ENCODE measurements at places on chromosomes 6 and 20.

- DNase-seq: no peak
Observed at GRCh38 chr6:45877970-45878590, 137.6 kb downstream of the CLIC5 start.

- DNase-seq: no peak
Observed at GRCh38 chr20:50412069-50412468, 98.1 kb upstream of the PTPN1 start.

DNA sequence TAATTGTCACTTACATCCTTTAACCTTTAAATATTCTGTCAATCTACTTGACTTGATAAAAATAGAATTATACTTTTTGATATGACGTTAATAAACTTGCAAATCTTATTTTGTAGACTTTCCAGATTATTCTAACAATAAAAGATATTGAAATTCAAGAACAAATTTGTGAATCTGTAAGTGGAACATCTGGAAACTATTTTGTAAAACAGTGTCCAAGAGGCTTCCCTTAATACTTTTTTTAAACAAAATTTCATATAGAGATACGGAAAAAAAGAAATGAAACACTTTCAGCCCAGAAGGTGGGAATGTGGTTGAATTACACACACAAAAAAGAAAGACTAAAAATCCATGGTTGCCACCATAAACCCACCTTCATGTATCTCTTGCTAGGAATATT, 174.4 kb downstream of the COL19A1 start:
- DNase-seq: no peak

- DNase-seq: peak; percentile 23
Observed at GRCh38 chr6:132279592-132280139, 121.6 kb downstream of the MOXD1 start.

DNA sequence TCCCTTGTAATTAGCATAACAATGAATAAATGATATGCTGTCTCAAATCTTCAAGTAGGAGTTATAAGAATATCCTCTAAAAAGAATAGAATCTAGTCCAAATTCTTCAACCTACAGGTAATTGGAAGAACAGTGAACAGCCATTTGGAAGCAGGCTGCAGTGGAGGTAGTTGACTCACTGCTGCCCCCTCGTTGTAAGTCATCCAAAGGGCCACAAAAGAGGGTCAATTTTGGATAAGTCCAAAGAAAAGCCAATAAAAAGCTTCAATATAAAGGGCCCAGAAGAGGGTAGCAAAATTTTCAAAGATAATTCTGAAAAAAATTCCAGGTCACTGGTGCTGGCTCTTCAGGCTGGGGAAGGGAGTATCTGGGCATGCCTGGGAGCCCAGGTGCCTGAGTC, 60.8 kb upstream of the SSTR4 start:
- DNase-seq: no peak
